ENCODE measurements at places on chromosomes 7 and 10.

DNA sequence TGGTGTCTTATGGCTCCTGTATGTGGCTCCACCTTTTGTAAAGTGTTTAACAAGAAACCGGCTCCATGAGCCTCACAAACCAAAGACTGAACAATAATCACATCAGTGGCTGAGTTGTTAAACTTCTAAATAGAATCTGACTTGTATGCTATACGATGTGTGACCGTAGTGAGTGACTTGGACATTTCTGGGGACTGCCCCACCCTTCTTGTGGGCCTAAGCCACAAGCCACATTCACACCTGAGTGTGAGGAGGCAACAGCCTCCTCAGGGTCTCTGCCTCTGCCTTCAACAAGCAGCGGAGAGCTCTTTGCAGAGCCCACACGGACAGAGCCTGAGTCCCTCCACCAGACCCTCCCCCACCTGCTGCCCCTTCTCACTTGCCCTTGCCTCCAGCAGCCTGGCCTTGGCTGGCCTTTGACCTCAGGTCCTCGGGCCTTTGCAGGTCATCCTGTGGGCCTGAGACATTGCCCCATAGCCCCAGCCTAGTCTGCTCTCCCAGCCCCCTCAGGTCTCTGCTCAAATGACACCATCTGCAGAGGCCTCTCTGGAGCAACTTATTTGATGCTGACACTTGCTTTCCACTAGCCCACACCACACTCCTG, 156.8 kb upstream of the TNS3 start:
- DNase-seq: no peak

- no peak for DNase-seq
Measured at GRCh38 chr7:32586291-32587221, 91.3 kb downstream of the AVL9 start.

DNA sequence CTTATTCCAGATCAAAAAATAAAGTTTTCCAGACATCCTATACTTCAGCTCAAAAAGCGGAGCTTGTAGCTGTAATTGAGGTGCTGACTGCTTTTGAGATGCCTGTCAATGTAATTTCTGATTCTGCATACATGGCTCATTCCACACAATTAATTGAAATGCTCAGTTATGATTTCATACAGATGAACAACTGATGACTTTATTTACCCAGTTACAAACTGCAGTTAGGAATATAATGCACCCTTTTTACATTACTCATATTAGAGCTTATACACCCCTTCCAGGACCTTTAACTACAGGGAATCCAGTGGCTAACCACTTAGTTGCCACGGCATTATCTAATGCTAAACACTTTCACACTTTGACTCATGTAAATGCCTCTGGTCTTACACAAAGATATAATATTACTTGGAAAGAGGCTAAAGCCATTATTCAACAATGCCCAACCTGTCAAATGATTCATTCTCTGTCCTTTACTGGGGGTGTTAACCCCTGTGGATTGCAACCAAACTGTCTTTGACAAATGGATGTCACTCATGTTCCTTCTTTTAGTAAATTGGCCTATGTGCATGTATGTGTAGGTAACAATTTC, 147.3 kb downstream of the ZNF33B start:
- no peak for DNase-seq

- no peak for DNase-seq
Measured at GRCh38 chr10:124677293-124677699, 66.9 kb downstream of the FAM53B start.

GRCh38 chr10:50367732-50368131, 116.4 kb upstream of the ASAH2 start:
- no peak for DNase-seq

DNA sequence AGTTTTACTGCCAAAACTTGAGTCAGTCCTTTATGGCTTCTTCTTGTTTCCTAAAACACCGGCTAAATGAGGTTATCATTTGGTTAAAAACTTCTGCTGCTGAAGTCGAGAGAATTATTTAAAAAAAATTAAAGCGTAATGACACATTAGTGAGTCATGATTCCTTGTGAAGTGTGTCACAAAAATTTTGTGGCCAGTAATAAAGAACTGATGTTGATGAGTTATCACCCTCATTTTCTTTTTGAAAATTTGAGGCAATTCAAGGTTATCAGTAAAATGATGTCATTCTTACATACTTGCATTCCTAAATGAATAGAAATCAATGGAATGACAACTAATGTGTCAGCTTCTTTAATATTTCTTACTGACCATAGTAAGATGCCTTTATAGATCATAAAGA, 427.4 kb downstream of the SORCS3 start:
- DNase-seq: no peak

GRCh38 chr10:110058212-110058611, 50.4 kb downstream of the ADD3 start:
- DNase-seq: no peak

Measured in central memory CD4-positive, alpha-beta T cell (primary cell).